ENCODE measurements at places on chromosomes 7 and 10.
A peak's percentile ranks its signal among the peaks of the same experiment; 100 is the strongest.

DNA sequence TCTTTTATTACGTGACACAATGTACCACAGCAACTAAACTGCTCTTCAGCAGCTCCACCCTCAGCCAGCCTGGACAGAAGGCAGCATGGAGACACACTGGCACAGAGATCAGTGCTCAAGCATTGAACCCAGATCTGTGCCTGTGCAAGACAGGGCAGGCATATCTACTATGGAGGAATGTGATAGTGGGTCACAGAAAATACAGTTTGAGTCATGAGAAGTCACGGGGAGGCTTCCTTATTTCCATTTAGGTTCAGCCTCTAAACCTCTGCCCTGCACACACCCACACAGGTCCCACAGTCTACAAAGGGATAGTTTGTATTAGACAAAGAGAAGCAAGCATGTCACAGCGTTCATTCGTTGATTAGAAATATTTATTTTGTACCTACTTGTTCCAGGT, 187.4 kb upstream of the AGR3 start:
- DNase-seq: no peak

GRCh38 chr10:35000936-35001335, 89.2 kb downstream of the CUL2 start:
- DNase-seq: no peak

DNA sequence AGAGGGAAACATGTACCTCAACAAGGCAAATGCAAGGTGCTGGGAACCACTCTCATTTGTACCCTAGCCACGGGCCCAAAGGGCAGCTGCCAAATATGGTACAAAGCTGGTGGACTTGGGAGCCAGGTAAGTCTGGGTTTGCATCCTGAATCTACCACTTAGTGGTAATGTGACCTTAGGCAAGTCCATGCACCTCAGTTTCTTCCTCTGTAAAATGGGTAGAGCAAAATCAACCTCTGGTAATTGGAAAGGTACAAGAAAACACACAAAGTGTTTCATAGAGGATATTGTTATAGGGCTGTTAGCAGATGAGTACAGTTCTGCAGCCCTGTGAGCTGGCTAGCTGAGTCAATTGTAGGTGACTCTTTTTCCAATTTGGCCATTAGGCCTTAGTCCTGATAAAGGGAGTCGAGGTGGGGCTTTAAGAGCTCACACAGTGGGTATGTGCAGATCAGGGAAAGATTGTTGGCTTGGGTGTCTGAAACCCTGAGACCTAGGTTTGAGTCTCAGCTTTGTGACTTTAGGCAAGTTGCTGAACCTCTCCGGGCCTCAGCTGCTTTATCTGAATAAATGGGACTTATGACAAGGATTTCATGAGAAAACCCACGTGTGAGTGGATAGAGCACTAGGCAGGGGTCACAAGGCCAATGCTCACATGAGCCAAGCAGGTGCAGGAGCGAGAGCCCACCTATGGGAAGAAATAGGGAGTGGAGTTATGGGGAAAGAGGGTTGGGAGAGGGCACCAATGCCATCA, 121.3 kb upstream of the GDF10 start:
- no peak for DNase-seq

DNA sequence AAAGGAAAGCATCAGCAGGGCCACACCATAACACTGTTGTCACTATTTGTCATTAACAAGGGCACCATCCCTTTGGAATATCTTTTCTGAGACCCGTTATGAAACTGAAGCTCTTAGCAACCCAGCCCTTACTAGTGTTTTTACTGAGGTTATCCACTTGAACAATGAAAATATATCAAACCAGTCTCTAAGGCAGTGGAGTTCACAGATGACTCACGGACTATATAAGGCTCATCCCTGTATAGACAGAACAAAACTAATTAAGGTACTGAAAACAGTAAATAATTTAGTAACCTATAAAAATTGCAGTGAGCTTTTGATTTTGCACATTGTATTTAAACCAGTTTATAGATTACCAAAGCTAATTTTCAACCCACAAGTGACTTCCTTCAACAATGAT, 196.0 kb downstream of the ELAPOR2 start:
- DNase-seq: no peak

DNA sequence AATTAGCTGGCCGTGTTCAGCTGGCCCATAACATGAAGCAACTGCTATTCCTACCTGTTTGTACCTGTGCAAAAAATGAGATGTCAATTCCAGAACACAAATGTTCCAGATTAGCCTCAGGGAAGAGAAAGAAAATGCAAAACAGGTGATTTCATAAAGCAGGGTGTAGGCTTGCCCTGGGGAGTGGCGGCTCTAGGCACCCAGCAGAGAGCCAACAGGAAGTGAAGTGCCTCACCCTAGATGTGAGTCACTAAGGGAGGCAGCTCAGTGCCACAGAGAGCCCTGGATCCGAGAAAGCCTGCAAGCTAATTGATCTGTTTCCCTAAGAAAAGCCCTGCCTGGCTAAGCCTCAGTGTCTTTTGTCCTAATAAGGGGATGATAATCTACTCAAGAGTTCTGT, 240.0 kb downstream of the ARHGAP21 start:
- DNase-seq: no peak

DNA sequence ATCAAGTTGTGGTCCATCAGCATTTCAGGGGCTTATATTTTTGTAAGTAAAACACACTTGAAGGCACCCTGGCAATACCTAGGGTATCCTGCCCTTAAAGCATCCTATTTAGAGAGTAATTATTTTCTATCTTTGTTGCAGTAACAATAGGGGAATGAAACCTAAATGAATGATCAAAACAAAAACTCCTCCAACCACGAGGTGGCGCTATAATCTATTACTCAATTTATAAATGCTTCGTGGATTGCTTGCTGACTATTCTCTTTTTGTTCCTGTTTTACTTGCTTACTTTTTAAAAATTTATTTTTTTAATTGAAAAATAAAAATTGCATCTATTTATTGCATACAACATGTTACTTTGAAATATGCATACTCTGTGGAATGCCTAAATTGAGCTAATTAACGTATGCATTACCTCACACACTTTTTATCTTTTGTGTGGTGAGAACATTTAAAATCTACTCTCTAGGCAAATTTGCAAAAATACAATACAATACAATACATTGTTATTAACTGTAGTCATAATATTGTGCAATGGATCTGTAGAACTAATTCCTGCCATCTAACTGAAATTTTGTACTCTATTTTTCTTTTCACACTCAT, 147.7 kb upstream of the BMPER start:
- no peak for DNase-seq

DNA sequence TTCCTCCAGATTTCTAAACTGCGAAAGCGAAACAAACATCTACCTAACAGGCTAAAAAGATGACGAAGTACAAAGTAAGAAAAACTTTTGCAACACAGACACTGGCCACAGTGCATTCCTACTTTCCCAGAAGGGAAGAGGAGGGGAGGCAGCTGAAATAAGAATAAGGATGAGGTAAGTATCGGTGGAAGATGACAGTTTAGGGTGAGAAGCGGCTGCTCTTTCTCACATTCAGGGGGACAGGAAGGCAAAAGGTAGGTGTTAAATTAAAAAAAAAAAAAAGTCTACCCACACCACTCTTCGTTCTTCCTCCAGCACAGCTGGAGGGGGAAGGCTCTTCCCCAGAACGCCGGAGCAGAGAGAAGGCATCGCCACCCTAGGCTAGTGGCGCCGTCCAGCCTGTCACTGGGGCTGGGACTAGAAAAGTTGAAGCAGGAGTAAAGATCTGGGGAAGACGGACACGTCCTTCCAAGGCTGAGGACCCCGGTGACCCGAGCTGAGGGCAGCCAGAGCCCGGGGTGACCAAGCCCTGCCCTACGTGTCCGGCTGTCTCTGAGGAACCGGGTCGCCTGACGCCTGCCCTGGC, 846 bp downstream of the DNAJC1 start:
- no peak for DNase-seq

GRCh38 chr10:46175296-46175695, 111.5 kb upstream of the ANTXRL start:
- no peak for DNase-seq

DNA sequence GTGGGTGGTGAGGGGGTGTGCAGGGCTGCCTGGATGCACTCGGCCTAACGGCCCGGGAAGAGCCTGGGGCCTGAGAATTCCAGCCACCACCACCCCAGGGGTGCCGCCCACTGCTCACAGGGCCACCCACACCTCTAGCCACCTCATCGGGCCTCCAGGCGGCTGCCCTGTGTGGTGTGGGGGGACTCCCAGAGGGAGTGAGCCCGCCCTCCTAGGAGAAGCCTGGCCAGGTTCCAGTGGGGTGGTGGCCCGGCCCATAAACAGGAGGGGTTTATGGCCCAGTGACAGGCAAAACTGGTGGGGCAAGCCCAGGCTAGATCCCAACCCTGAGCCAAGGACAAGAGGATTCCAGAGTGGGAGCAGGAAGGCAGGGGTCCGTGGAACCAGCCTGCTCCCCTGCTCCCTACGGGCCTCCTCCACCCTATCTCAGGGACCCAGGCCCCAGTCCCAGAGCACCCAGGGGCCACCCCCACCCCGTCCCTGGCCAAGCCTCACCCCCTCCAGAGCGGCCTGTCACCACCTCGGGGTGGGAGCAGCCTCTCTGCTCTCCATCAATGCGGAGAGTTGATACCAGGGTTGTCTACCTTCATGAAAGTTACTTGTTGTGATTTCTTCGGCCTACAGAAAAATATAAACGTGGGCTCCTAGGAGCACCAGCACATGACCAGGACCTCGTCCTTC, 20.2 kb upstream of the PDGFA start:
- DNase-seq: no peak

DNA sequence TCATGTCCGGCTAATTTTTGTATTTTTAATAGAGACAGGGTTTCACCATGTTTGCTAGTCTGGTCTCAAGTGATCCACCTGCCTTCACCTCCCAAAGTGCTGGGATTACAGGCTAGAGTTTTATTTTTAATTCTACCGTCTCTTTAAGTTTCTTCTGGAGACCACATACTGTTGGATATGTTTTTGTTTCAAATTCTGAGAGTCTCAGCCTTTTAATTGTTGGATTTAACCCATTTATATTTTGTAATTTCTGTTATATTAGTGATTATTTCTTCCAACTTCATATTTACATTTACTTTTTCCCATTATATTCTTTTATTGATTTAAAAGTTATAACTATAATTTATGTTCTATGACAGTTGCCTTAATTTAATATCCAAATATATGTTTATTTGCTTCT, 139.4 kb downstream of the BMS1 start:
- no peak for DNase-seq

GRCh38 chr7:151382079-151382885, 27.6 kb downstream of the WDR86 start:
- no peak for DNase-seq

DNA sequence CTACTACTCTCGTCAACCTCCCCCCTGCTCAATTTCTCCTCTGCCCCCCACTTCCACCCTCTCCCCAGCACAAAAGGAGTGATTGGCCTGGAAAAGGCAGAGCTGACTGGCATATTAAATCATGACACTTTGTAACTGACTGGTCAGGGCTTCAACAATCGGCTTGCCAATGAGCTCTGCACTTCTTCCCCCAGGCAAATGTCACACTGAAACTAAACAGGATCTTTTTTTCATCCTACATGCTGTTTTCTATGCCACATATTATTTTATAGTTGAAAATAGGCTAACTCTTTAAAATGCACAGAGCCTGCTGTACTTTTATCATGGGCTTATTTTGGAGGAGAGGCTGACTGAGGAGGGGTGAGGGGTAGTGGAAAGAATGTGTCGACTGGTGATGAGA, 295.2 kb downstream of the TCF7L2 start:
- no peak for DNase-seq

- DNase-seq: peak; percentile 70
Observed at GRCh38 chr7:30740417-30741181, 11.3 kb upstream of the INMT start.

GRCh38 chr10:80520661-80521470, 16.8 kb upstream of the SH2D4B start:
- DNase-seq: no peak

DNA sequence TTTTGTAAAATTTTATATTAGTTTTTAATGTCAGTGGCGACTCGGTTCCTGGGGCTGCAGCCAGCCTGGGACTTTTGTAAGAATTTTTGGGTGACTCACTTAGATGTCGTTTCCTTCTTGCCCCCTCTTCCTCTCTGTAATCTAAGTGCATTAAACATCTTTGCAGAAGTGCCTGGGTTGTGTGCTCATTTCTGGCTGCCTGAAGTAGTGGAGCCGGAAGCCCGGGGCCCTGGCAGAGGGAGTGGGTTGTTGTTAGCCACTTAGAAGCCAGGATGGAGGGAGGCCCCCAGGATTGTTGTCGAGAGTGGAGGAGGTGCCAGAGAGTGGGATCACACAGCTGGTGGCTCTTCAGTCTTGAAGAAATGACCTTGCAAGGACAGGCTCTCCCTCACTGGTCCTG, 11.0 kb upstream of the TRIM8 start:
- DNase-seq: no peak

- no peak for DNase-seq
Observed at GRCh38 chr10:47239211-47239610, 60.8 kb upstream of the GDF10 start.

DNA sequence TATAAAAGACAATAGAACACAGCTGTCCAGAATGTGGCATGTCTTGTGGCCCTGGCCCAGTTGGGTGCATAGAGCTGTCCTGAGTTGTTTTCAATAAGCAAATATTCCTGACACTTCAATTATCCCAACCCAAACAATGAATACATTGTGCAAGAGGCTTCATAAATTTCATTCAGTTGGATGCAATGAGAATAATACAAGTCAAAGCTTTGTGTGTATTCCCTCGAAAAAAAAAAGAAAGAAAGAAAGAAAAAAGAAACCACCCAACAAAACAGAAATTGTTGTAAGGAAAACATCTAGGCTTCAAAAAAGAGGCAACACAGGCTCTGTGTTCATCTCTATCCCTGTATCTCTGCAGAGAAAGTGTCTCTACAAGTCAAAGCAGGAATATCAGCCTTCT, 138.7 kb upstream of the ADO start:
- no peak for DNase-seq

- no peak for DNase-seq
Observed at GRCh38 chr7:116075351-116076145, 45.0 kb upstream of the TFEC start.

DNA sequence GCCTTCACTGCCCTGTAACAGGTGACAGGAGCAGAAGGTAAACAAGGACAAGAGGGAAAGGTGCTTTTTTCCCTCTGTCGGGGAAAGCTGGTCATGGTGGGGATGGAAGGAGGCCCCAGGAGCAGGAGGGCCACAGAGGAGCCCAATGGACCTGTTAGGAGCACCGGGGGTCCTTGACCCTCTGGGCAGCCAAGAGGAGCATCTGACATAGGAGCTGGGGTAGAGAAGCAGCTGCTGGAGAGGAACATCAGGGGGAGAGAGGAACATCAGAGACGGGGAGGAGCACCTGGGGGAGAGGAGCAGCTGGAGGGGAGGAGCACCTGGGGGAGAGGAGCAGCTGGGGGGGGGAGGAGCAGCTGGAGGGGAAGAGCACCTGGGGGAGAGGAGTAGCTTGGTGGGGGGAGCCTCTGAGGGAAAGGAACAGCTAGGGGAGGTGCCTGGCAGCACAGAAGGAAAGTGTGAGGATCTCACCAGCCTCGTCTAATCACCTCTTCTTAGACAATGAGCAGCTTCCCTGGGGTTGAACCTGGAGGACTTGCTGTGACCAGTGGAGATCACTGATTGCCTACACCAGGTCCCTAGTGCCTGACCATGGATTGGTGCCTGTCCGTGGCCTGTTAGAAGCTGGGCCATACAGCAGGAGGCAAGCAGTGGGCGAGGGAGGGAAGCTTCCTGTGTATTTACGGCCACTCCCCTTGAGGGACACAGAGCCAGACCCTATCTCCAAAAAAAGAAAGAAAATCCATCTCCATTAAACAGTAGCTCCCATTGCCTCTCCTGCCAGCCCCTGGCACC, 37.6 kb downstream of the JAKMIP3 start:
- DNase-seq: no peak
